H1 (cell line): ENCODE measurements at places on chromosomes 12 and 14.

DNA sequence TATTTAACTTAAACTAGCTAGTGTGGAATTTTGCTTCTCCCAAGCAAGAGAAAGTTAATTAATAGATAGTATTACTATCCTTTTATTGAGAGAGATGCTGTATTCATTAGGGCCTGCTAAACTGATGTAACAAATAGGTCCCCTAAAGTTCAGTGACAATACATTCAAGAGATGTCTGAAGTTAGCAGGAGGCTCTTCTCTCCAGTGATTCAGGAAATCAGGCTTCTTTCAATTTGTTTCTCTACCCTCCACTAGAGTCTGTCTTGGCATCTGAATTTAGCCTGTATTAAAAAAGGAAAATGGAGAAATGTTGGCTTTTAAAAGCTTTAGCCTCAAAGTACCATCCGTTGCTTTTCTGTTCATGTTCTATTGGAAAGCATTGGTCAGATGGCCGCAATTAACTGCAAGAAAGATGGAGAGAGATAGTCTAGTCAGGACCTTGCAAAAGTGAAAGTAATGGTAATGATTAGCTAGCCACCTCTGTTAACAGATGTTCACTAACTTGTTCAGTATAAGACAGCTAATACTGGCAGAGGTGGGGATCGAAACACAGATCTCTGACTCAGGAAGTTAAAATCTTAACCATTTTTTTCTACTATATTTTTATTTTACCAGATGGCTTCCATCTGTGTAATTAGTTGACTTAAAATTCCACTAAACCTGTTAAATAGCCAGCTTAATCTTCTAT is 786.8 kb downstream of the TMTC2 start:
- H3K4me3 ChIP-seq, result no peak overlapping the region
- no peak overlapping the region for H3K27ac ChIP-seq
- DNase-seq, result no peak
- H3K36me3 ChIP-seq, result no peaks in the 10 kb centered on the region
- H3K27me3 ChIP-seq, result no peaks in the 10 kb centered on the region
- H3K4me1 ChIP-seq, result no peaks in the 10 kb centered on the region

GRCh38 chr14:68285421-68286179 is 466.0 kb downstream of the RAD51B start:
- H3K4me1 ChIP-seq, result peaks cover 15% of the 10 kb centered on the region
- H3K27ac ChIP-seq, result no peak overlapping the region
- H3K36me3 ChIP-seq, result no peaks in the 10 kb centered on the region
- H3K4me3 ChIP-seq, result no peak overlapping the region

GRCh38 chr14:34013721-34014060 is 62.8 kb upstream of the EGLN3 start:
- H3K36me3 ChIP-seq, result no peaks in the 10 kb centered on the region
- H3K4me1 ChIP-seq, result 0 out of 2 replicates have a peak, but pooled peaks cover 6% of the 10 kb centered on the region
- H3K27ac ChIP-seq, result no peak overlapping the region
- H3K4me3 ChIP-seq, result no peak overlapping the region
- H3K27me3 ChIP-seq, result no peaks in the 10 kb centered on the region

GRCh38 chr12:120252071-120252906 is 13.2 kb downstream of the PXN start:
- H3K4me1 ChIP-seq, result peaks cover 8% of the 10 kb centered on the region
- no peak overlapping the region for H3K27ac ChIP-seq
- no peak overlapping the region for H3K4me3 ChIP-seq
- no peak for DNase-seq
- no peaks in the 10 kb centered on the region for H3K27me3 ChIP-seq
- H3K36me3 ChIP-seq, result no peaks in the 10 kb centered on the region

GRCh38 chr14:61524936-61525292 is 170.4 kb upstream of the HIF1A start:
- H3K4me3 ChIP-seq, result no peak overlapping the region
- no peaks in the 10 kb centered on the region for H3K4me1 ChIP-seq
- no peak overlapping the region for H3K27ac ChIP-seq
- no peaks in the 10 kb centered on the region for H3K27me3 ChIP-seq
- no peaks in the 10 kb centered on the region for H3K36me3 ChIP-seq

DNA sequence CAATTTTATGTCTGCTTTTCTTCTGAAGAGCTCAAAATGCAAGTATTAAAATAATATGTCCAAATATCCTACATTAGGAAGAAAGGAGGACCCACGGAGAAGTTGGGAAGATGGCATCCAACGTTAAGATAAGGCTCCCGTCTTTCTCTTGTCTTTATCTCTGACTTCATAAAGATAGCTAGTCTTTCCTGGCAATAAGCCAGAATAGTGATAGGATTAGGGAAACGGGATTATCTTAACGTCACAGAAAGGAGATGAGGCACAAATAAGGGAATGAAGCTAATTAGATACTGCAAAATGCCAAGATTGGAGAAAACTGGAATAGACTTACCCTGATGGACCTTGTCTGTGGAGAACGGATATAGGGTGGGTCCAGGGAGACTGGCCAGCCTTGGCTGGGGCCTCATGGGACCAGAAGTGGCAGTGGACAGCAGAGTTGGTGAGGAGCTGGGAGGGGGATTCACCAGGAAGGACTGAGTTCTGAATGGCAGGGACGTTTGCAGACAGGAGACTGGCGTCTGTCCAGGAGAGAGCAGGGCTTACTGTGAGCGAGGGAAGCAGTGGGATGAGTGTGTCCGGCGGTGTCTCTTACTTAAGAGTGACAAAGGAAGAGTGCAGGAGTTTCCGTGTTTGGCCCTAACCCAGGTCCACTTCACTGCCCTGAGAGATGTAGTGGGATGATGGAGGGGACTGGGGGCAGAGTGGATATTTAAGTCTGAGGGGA is 119.9 kb downstream of the CACNA1C start:
- no peak overlapping the region for H3K27ac ChIP-seq
- no peaks in the 10 kb centered on the region for H3K4me1 ChIP-seq
- H3K27me3 ChIP-seq, result no peaks in the 10 kb centered on the region
- no peak for DNase-seq
- H3K36me3 ChIP-seq, result no peaks in the 10 kb centered on the region

DNA sequence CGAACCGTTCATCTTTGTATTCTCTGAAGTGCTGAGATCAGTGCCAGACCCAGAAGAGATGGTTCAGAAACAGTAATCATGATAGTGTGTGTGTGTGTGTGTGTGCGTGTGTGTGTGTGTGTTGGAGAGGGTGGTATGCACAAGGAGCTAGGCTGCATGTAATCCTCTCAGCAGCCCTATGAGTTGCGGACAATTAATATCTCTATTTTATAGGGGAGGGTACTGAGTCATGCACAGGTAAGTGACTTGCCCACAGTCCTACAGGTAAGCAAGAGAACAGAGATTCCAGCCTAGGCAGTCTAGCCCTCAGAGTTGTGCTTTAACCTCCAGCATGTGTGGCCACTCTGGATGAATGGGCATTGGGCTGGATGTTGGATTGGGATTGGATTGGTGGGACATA is 27.9 kb upstream of the TCL1A start:
- no peak overlapping the region for H3K4me3 ChIP-seq
- H3K27me3 ChIP-seq, result no peaks in the 10 kb centered on the region; the same call in 1 of the 2 replicates
- H3K4me1 ChIP-seq, result no peaks in the 10 kb centered on the region
- DNase-seq, result no peak
- H3K27ac ChIP-seq, result no peak overlapping the region

GRCh38 chr12:115404761-115405470 is 720.9 kb upstream of the TBX3 start:
- no peak overlapping the region for H3K4me3 ChIP-seq
- H3K36me3 ChIP-seq, result no peaks in the 10 kb centered on the region
- no peaks in the 10 kb centered on the region for H3K27me3 ChIP-seq
- peaks cover 2% of the 10 kb centered on the region; the same call in 1 of the 2 replicates for H3K4me1 ChIP-seq
- no peak for DNase-seq

- peaks cover 11% of the 10 kb centered on the region for H3K36me3 ChIP-seq
- no peak overlapping the region for H3K27ac ChIP-seq
Measured at GRCh38 chr12:51075390-51075789, 8.0 kb downstream of the CSRNP2 start.

- H3K27ac ChIP-seq, result peak overlapping the region; percentile 53; the same call in 1 of the 2 replicates
- no peaks in the 10 kb centered on the region for H3K27me3 ChIP-seq
- H3K4me1 ChIP-seq, result peaks cover 8% of the 10 kb centered on the region
- peak overlapping the region; percentile 73 for H3K4me3 ChIP-seq
- peaks cover 7% of the 10 kb centered on the region; the same call in 1 of the 2 replicates for H3K36me3 ChIP-seq
- DNase-seq, result no peak
Measured at GRCh38 chr14:24369463-24369862, 1.5 kb downstream of the NFATC4 start.

GRCh38 chr12:72982356-72982755 is 710.2 kb downstream of the TRHDE start:
- DNase-seq, result no peak
- H3K27me3 ChIP-seq, result no peaks in the 10 kb centered on the region
- no peak overlapping the region for H3K27ac ChIP-seq
- H3K4me3 ChIP-seq, result no peak overlapping the region

- H3K27me3 ChIP-seq, result no peaks in the 10 kb centered on the region
- DNase-seq, result no peak
- H3K4me1 ChIP-seq, result peaks cover under 1% of the 10 kb centered on the region; the same call in 1 of the 2 replicates
Measured at GRCh38 chr12:47091009-47091408, 11.2 kb upstream of the AMIGO2 start.

DNA sequence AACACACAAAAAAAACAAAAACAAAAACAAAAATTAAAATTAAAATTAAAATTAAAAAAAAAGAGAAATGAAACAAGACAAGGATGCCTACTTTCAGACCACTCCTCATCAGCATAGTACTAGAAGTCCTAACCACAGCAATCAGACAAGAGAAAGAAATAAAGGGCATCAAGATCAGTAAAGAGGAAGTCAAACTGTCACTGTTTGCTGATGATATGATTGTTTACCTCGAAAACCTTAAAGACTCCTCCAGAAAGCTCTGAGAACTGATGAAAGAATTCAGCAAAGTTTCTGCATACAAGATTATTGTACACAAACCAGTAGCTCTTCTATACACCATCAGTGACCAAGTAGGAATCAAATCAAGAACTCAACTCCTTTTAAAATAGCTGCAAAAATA is 29.2 kb downstream of the ALG10 start:
- no peaks in the 10 kb centered on the region for H3K4me1 ChIP-seq
- H3K27me3 ChIP-seq, result no peaks in the 10 kb centered on the region
- H3K27ac ChIP-seq, result no peak overlapping the region

DNA sequence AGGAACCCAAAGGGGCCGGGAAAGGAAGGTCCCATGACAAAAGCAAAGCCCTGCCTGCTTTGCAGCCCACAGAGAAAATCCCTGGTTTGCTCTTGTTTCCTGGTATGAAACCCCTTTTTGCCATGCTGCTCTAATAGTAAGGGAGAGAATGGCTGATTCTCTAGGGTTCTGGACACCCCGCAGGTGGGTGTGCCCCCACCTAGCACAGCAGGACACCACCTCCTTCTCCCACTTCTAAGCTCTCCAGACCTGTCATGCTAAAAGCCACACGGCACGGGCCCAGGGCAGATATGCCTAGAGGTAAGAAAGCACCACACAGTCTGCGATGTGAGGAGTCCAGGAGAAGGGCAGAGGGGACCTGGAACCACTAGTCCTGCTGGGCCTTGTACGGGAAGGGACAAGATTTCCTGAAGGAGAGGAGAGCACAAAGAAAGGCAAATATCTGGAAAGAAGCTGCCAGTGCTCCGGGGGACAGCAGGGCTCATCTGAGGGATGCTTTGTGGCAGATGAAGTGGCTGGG is 113.3 kb downstream of the BCL11B start:
- H3K27me3 ChIP-seq, result no peaks in the 10 kb centered on the region
- H3K27ac ChIP-seq, result no peak overlapping the region
- H3K36me3 ChIP-seq, result no peaks in the 10 kb centered on the region
- no peak overlapping the region for H3K4me3 ChIP-seq
- peak; percentile 41 for DNase-seq

GRCh38 chr14:54562334-54562733 is 4.6 kb upstream of the SAMD4A start:
- H3K4me1 ChIP-seq, result peaks cover 3% of the 10 kb centered on the region; the same call in 1 of the 2 replicates
- no peaks in the 10 kb centered on the region for H3K36me3 ChIP-seq
- no peak overlapping the region for H3K27ac ChIP-seq
- H3K4me3 ChIP-seq, result no peak overlapping the region
- H3K27me3 ChIP-seq, result peaks cover 18% of the 10 kb centered on the region

- H3K27me3 ChIP-seq, result no peaks in the 10 kb centered on the region
- peaks cover 4% of the 10 kb centered on the region for H3K4me1 ChIP-seq
- DNase-seq, result no peak
- H3K36me3 ChIP-seq, result no peaks in the 10 kb centered on the region
- H3K4me3 ChIP-seq, result no peak overlapping the region
Measured at GRCh38 chr14:52279408-52279807, 11.9 kb downstream of the PTGDR start.

DNA sequence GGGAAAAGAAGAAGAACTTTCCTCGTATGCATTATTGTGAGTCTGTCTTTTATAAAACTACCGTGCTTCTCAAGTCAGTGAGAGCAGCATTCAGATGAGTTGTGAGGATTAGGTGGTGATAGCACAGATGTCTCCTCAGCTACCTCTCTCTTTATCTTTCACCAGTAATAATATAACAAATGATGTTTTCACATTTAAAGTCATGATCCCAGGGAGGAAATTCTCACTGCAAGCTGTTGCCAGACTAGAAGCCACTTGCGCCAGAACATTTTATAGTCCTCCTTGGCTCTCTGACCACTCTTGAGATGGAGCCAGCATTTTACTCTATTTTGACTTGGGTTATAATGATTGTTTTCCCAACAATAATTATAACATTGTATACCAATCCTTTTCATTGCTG is 443.1 kb downstream of the AEBP2 start:
- no peaks in the 10 kb centered on the region for H3K4me1 ChIP-seq
- no peaks in the 10 kb centered on the region for H3K36me3 ChIP-seq
- no peak overlapping the region for H3K27ac ChIP-seq
